Right ventricle myocardium superior (tissue), 1 donor: ENCODE measurements at places on chromosomes 7 and 10. TPM values are rescaled to one million over a fixed set of nuclear protein-coding genes. Genes with fewer than 3 reads are reported as not detected.

DNA sequence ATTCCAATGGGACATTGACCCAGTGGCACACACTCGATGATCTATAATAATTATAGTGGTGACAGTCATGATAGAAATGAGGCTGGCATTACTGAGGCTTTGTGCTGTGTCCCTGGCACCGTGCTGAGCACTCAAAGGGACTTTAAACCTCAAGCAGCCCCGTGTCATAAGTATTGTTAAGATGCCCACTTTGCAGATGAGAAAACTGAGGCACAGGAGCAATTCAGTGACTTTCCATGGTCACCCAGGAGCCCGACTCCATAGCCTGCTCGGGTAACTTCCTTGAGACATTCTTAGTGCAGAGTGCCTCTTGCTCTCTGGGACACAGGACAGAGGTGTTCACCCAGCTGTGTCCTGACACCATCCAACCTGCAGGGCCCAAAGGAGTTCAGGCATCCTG lies 152.6 kb downstream of the C10orf105 start:
- no peak for DNase-seq

DNA sequence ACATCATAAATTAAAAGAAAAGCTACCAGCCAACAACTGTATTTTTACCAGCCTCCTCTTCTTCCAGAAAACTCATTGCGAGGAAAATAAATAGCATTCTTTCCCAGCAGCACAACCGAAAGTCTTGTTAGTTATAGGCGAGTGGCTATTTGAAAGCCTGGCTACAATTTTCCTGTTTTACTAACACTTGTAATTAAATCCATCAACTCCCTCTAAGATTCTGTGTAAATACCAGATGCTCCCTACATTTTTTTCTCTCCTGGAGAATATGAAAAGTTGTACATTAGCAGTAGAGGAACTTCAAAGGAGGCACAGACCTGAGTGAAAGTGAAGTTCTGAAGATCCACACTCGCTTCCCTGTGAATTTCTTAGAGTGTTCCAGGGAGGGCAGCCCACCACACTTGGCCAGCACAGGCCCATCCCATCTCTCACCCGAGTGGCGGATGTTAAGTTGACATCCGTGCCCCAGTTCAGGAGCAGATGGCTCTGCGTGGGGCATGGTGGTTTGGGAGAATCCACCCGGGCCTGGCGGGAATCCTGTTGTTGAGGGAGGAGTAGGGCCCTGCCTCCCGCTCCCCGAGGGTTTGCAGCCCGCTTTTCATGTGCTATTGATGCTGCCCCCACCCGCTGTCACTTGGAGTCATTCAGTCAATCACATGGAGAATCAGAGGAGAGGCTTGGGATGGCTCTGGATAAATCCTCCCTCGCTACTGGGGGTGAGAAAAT lies 451.0 kb upstream of the GALNT17 start:
- no peak for DNase-seq

Gene AMPH
- 1.7 TPM for total RNA-seq

DNA sequence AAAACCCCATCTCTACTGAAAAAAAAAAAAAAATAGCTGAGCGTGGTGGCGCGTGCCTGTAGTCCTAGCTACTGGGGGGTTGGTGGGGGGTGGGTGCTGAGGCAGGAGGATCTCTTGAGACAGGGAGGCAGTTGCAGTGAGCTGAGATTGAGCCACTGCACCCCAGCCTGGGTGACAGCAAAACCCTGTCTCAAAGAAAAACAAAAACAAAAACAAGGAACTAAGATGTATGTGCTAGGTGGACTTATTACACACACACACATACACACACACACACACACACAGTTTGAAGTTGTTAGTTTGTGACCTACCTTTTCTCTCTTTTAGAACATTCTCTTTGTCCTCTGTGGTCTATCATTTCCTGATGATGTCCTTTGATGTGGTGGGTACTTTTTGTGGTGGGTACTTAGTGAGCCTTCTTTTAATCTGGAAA lies 53.5 kb downstream of the EXOC6 start:
- DNase-seq, result no peak

DNA sequence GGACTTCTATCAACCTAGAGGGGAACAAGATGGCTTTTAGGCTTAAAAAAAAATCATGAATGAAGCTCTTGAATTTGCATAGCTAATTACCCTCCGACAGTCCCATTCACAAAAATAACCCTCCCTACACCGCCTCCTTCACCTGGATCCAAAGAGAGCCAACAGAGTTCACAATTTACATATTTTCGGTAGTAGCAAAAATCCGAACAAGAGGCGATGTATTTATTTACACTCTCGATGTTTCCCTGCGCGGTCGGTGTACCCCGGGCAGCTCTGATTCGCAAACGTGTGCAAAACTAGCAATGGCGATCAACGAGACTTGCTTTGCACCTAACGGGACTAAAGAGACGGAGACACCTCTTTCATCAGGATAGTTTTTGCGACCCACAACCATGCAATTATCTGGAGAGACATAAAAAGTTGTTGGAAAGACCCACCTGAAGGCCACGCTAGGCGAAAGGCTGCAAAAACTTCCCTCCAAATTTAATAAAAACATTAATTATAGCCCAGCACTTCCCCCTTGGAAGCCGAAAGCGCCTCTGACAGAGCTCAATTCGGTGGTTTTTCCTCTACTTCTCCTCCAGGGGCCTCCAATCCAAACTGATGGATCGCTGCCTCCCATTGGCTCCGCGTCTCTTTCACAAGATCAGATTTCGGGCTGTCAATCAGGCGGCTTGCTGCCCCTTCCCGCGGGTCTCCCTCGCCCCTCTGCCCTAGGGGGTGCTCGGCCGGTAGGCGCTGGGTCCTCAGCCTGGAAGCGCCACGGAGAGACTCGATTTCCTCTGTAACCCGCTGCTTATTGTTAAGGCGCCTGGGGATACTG lies at the start of gene ETV1:
ETV1 (minus strand) TSS at position 541 of the 823 bp plus-strand sequence. CDS start 614 bp downstream, outside the sequence.
- peak; percentile 75 for DNase-seq

- DNase-seq, result no peak
Observed at GRCh38 chr7:138204285-138204981, 128.2 kb downstream of the AKR1D1 start.

Gene DLX6
- not detected for total RNA-seq
